Lung (tissue), 17 donors: ENCODE measurements at places on chromosomes 3 and 15.

GRCh38 chr3:195764961-195765706, 44.4 kb downstream of the MUC20 start:
- no peak for DNase-seq

- no peak for DNase-seq
These were observed 1.8 kb downstream of the CLDN18 start for GRCh38 chr3:138011722-138012121.

DNA sequence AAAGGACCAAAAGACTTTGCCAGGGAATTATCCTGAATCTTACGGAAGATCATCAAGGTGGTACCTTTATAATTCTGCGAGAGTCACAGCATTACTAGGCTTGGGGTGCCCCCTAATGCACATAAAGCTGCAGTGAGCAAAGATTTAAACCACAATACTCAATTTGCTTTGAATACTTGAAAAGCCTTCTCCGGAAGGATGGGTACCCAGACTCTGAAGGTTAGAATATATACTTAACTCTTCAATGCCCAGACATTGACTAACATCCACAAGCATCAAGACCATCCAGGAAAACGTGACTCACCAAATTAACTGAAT, 117.8 kb upstream of the KCNH8 start:
- DNase-seq, result no peak

DNA sequence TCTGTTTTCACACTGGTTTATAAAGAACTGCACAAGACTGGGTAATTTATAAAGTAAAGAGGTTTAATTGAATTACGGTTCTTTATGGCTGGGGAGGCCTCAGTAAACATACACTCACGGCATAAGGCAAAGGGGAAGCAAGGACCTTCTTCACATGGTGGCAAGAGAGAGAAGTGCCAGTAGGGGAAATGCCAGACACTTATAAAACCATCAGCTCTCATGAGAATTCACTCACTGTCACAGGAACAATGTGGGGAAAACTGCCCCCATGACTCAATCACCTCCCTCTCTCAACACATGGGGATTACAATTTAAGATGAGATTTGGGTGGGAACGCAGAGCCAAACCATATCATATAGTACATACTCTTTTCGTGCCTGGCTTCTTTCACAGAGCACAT, 42.4 kb downstream of the MAP2K1 start:
- DNase-seq, result no peak

DNA sequence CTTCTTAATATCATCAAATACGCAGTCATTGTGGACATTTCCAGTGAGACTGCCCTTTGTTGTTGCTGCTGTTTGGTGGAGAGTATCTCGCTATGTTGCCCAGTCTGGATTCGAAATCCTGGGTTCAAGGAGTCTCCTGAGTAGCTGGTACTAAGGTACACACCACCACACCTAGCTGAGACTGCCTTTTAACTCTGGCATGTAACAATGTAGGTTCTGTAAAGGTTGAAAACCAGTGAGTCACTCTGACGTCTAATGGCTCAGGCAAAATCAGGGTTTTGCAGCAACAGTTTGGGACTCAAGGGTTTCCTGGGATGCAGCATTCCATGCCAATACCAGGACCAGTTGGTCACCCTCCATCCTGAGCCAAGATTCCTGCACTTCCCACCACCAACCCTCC, 52.2 kb downstream of the AQP9 start:
- DNase-seq, result no peak

DNA sequence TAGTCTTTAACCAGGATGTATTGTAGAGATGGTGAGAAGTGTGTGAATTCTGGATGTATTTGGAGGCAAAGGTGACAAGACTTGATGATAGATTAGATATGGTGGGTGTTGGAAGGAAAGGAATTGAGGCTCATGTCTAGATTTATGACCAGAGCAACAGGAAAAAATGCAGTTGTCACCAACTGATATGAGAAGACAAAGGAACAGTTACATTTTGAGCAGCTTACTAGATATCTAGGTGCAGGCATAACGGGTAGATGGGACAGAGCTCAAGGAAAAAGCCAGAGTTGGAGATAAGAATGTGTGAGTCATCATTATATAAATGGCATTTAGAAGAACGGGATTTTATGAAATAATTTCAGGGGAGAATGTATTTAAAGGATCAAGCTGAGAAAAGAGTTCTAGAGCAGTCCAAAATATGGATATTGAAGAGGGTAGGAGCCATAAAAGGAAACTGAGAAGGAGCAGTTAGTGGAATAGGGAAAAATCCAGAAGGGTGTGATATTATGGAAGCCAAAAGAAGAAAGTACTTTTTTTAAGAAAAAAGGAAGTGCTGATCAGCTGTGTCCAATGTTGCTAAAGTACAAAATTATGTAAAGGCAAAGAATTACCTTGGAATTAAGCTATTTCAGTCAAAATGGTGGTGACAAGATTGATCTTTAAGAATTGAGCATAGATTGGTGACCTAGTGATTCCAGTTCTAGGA, 262.5 kb downstream of the CGGBP1 start:
- DNase-seq, result no peak

DNA sequence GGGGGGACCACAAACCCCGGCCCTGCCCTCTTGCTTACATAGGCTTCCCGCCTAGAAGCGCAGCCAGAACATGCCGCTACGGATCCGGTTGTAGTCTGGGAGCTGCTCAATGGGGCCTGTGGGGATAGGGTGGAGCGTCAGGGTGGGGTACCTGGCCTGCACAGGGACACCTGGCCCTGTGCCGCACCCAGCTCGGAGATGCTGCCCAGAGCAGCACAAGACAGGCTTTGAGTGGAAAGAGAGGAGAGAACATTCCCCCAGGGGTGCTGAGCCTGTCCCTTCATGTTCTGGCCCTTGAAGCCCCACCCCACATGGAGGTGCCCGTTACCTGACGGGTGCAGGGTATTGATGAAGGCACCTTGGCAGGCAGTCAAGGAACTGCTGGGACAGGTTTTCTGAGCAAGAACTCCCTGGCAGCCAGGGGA, 4.0 kb upstream of the COL7A1 start:
- no peak for DNase-seq
